Omental fat pad (tissue), 4 donors: ENCODE measurements at places on chromosomes 13 and 19.

GRCh38 chr13:102191951-102192502, 209.8 kb downstream of the FGF14 start:
- DNase-seq, result no peak

DNA sequence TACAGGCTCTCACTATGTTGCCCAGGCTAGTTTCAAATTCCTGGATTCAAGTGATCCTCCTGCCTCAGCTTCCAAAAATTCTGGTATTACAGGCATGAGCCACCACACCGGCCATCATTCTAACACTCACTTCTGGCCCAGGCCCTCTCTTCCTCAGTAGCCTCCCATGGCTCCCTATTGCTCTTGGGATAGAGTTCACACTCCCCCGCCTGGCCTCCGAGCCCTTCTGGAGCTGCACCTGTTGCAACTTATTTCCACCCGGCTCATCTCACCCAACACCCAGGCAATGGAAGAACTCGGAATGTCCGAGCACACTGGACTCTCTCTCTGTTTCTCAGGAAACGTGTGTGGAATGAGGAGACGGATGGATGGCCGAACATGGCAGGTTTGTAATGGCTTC, 9.0 kb upstream of the SBK3 start:
- DNase-seq, result no peak

DNA sequence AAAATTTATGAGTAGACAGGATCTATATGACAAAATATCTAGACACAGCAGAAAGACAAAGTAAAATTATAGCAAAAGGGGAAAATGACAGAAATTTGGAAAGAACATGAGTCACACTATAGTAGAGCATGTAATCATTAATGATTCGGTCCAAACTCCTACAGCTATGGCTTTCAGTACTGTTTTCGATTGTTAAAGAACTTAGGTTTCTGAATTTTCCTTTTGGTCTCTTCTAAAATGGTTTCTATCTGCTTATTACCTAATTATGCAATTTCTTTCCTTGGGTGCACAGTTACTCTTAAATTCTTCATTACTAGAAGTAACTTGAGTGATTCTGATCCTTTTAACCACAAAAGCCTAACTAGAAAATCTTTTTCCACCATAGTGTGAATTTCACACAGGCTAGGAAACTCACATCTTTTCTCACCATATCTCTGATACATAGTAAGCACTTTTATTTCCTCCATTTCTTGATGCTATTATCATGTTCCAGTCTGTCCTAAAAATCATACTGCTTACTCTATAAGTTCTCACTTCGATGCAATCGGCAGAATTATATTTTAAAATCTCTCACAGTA, 1101.4 kb downstream of the PCDH9 start:
- DNase-seq, result no peak

DNA sequence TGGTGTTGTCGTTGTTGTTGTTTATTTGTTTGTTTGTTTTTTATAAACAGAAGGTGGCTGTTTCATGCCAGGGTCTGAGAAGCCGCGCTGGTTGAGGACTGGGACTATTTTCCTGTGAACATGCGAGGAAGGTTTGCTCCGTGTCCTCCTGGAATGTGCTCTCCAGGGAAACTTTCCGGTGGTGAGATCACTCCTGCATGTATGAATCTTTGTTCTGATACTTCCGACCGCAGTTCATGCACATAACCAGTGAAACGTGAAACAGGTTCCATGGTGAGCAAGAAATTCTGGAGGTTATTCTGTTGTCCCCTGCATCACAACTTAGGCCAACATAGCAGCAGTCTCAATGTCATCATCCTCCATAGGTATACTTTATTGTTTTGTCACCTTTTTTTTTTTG, 187.6 kb upstream of the ARGLU1 start:
- no peak for DNase-seq

DNA sequence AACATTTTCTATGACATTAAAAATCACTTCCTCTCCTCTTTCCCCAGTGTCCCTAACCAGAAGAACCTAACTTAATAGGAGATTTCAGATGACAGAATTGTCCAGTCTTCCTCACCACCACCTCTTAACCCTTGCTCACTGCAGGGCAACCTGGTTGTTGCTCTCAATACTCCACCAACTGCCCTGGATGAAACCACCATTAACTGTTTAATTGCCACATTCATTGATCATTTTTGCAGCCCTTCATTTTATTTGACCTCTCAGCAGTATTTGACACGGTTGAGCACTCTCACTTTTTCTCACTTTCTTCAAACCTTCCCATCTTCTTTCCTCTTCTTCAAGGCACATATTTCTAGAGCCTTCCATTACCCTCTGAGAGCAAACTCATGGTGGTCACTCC, 84.0 kb downstream of the MBNL2 start:
- DNase-seq, result no peak

DNA sequence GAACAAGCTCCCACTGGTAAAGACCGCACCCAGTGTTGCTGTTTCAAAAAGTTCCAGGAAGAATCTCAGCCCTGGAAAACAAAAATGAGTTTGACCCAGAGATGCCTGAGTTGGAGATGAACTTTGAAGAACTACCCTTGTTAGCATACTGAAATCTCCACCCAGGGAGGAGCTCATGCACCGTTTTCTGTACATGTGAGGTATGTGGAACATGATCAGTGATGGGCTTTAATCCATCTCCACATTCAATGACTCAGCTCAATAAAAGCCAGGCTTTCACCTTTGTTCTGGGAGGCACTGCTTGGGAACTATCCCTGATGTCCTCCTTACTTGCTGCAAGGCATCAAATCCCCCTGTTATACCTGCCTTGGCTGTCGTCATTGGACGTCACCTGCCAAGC, 279.9 kb downstream of the UQCRFS1 start:
- DNase-seq, result no peak

DNA sequence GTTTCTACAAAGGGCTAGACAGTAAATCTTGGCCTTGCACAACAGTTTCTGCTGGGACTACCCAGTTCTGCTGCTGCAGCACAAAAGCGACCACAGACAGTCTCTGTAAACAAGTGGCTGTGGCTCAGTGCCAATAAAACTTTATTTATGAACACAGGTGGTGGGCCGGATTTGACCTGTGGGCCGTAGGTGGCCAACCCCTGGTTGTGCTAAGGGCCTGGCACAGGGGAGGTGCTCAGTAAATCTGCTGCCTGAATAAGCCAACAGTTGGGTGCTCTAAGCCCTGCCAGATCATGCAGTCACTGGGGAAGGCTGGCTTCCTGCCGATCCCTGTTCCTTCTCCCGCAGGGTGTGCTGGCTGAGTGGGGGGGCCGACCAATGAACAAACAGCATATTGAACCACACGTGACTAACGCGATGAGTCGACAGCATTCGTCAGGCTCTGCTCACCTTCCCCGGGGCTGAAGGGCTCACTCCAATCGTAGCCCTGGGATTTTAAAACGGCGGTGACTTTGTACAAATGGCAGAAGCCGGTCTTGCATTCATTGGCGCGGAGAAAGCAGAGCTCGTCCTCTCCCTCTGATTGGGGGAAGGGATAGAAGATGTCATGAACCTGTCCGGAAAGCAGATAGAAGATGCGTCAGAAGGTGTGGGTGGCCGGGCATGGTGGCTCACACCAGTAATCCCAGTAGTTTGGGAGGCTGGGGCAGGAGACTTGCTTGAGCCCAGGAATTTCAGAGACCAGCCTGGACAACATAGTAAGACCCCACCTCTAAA, 24.3 kb upstream of the MYDGF start:
- DNase-seq, result no peak

- DNase-seq, result no peak
These were observed 99.0 kb upstream of the TRPC4 start for GRCh38 chr13:37968555-37968954.

DNA sequence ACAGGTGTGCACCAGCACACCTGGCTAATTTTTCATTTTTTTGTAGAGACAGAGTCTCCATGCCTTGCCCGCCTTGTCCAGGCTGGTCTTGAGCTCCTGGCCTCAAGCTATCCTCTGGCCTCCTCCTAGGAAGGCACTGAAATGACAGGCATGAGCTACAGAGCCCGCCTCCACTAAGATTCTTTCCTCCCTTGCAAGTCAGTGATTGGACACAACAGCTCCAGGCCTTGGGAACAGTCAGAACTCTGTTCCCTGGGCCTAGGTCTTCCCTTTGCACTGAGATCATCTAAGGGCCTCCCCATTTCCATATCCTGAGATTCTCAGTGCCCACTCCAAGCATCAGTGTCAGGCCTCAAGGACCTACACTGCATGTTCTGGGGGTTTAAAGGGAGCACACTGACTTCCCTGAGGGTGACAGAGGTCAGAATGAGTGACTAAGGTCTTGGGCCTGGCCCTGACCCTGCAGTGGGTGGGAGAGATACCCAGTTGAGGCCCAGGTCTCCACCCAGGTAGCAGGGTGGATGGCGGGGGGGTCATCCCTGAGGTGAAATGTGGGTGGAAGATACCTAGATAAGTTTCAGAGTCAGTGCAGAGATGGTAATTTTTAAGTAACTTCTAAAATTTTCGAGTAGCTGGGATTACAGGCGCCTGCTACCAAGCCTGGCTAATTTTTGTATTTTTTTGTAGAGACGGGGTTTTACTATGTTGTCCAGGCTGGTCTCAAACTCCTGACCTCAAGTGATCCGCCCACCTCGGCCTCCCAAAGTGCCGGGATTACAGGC, 17.3 kb upstream of the ERCC1 start:
- DNase-seq, result no peak

GRCh38 chr13:72537395-72537780, 190.0 kb downstream of the MZT1 start:
- DNase-seq, result no peak

GRCh38 chr19:49609499-49610092, 18.6 kb downstream of the PRR12 start:
- DNase-seq, result no peak

GRCh38 chr19:17086120-17086519, 10.5 kb downstream of the MYO9B start:
- no peak for DNase-seq

GRCh38 chr13:100280681-100281080, 191.8 kb downstream of the PCCA start:
- no peak for DNase-seq

GRCh38 chr19:16040642-16041041, 35.7 kb upstream of the TPM4 start:
- no peak for DNase-seq
